ENCODE measurements at places on chromosomes 5 and 9.

DNA sequence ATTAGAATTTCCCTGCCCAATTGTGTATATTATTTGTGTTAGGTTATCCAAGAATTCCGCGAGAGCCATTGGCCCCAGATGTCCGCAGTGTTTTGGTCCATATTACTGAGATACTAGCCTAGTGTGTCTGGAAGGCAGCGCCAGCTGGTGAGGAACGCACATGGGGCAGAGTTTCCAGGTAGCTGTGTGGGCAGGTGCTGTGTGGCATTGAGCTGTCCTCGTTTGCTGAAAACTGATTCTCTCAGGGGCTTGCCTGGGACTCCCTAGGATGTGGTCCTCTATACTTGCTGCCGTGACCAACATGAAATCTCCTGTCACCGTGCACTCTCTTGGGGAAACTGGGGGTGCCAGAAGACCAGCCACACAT, 288.7 kb downstream of the FANCC start:
- no peak for DNase-seq

GRCh38 chr9:109272745-109273144, 48.1 kb downstream of the EPB41L4B start:
- no peak for DNase-seq

- DNase-seq = no peak
These were observed 6.6 kb downstream of the MYMK start for GRCh38 chr9:133518200-133518599.

DNA sequence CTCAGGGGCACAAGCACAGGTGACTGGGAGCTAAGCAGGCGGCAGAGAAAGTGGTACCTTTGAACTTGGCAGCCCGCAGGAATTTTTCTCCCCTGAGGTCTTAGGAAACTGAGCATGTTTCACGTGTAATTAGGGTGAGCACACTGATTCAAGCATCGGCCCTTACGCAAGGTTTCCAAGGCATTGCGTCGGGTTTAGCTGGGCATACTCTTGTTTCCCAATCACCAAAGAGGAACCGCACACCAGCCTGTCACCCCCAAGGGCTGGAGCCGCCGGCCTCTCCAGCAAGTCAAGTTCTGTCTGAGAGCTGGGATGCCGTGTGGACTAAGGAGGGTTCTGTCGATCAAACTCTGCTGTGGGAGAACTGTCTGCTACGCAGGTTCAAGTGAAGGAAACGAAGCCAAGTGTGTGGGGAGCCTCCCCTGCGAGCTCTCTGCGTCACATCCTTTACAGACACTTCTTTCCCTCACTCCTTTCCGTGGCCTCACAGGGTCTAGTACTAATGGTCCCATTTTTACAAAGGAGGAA, 53.0 kb downstream of the ERGIC1 start:
- no peak for DNase-seq
